ENCODE measurements at places on chromosomes 12 and 14. TPM values are rescaled to one million over a fixed set of nuclear protein-coding genes. Genes with fewer than 3 reads are reported as not detected.
A peak's percentile ranks its signal among the peaks of the same experiment; 100 is the strongest.

DNA sequence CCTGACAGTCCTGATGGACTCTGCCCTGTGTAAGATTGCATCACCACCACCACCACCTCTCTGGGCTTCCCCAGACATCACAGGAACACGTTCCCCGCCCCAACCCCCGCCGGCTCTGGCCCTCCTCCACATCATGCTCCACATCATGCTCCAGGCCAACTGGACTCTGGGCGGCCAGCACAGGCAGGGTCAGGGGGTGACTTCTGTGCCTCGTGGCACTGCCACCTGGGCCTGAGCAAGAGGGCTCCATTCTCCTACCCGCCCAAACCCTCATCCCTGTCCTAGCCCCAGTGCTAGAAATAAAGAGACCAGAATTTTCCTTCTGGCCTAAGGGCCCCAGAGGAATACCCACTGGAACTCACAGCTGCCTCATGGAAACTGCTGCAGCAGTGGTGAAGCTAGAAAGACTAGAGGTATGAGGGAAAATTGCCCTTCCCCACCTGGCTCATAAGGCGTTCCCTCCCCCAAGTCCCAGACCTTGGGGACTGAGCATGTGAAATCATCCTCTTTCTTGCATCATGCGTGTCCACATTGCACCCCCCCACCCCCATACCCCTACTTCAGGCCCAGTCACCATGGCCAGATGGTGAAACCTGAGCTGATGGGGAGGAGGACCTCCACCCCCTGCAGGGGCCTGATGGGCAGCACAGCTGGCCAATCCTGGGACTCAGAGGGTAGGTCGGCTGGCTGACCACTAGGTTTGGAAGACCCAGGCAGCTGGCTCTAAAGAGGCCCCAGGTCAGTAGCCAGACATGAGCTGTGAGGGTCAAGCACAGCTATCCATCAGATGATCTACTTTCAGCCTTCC lies at the start of gene INHBE:
TSS of gene INHBE (plus strand) at position 742 of the 808 bp plus-strand sequence. CDS start 230 bp downstream, outside the sequence.
- no peak within 1 kb of the TSS for H3K27ac ChIP-seq
- H3K36me3 ChIP-seq: no peaks in the 10 kb centered on the region
- H3K4me1 ChIP-seq: peaks cover 15% of the 10 kb centered on the region
- peak within 1 kb of the TSS; percentile 72 for H3K4me3 ChIP-seq
- DNase-seq: no peak
- peaks cover 9% of the 10 kb centered on the region for H3K27me3 ChIP-seq

- no peak overlapping the region for H3K27ac ChIP-seq
- H3K4me3 ChIP-seq: no peak overlapping the region
- DNase-seq: no peak
- H3K27me3 ChIP-seq: no peaks in the 10 kb centered on the region
Observed at GRCh38 chr12:30646821-30647220, 48.8 kb downstream of the IPO8 start.

DNA sequence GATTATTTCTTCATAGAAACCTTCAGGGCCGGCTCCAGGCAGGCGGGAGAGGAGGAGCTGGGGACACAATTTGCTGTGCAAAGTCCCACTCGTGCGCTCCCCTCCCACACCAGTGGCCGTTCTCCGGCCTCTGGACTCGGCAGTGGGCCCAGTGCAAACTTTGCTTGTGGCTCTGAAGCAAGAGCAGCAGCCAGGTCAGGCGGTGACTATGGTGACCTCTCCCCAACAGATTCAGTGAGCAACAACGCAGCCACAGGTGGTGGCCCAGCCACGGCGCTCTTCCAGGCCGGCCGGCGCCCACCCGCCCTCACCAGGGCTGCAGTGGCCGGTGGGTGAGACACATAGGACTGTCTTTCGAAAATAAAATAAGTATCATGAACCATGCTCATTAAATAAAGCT lies 29.5 kb downstream of the VPS37B start:
- peak overlapping the region; percentile 51 for H3K27ac ChIP-seq
- H3K27me3 ChIP-seq: no peaks in the 10 kb centered on the region
- H3K4me1 ChIP-seq: peaks cover 8% of the 10 kb centered on the region
- peaks cover 15% of the 10 kb centered on the region for H3K36me3 ChIP-seq
- H3K4me3 ChIP-seq: no peak overlapping the region

RFX4 gene
- 25.4 TPM for total RNA-seq

TAS2R7 gene
- not detected for total RNA-seq
